Stimulated activated CD4-positive, alpha-beta T cell treated with anti-CD3 and anti-CD28 coated beads, TNF-alpha, amount 100 ng/mL, for 1 hour (primary cell): ENCODE measurements at places on chromosomes 5 and 9.

- DNase-seq, result no peak
Measured at GRCh38 chr5:38467353-38468040, 88.9 kb downstream of the LIFR start.

- no peak for DNase-seq
Measured at GRCh38 chr5:160197341-160198144, 31.8 kb upstream of the FABP6 start.

- DNase-seq, result no peak
Measured at GRCh38 chr5:65204966-65205365, 276.8 kb downstream of the ADAMTS6 start.

GRCh38 chr9:129489838-129490582, 130.9 kb downstream of the C9orf50 start:
- no peak for DNase-seq

GRCh38 chr5:76604838-76605237, 18.4 kb downstream of the F2RL2 start:
- DNase-seq, result no peak

DNA sequence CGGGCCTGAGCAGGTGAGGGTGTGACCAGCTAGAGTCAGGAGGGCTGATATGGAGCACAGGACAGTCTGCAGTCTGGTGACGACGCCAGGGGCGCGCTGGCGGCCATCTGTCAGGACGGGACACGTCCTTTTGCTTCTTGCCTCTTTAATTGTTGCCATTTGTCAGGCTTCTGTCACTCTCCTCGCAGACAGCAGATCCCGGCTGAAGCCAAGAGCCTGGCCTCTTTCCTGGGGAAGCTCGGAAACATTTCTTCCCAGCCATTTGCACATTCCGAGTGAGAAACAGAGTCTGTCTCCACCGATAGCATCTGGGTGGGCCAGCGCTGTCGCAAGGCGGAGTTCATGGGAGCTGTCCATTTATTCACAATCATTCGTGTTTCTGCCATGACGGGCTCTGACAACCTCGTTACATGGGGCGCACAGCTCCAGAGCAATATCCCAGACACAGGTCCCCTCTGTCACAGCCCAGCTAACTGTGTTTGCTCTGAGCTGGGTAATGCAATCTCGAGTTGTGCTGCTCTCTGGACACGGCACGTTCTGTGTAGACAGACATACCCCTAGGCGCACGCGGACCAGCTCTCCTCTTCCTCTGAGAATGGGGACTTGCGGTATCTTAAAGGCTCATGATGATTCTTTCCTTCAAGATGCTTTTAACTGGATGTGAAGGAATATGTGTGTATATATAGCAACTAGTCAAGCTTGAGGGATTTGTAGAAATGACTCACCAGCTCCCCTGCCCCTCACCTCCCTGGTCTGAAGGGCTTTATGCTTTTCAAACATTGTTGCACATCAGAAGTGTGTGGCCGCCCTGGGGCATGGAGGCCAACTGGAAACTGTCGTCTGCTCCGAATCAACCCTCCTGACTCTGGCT, 105.3 kb upstream of the FCN2 start:
- no peak for DNase-seq

GRCh38 chr5:140996060-140996459, 29.8 kb downstream of the PCDHAC2 start:
- DNase-seq, result no peak

GRCh38 chr9:78542491-78543181, 245.7 kb downstream of the PSAT1 start:
- DNase-seq, result no peak

DNA sequence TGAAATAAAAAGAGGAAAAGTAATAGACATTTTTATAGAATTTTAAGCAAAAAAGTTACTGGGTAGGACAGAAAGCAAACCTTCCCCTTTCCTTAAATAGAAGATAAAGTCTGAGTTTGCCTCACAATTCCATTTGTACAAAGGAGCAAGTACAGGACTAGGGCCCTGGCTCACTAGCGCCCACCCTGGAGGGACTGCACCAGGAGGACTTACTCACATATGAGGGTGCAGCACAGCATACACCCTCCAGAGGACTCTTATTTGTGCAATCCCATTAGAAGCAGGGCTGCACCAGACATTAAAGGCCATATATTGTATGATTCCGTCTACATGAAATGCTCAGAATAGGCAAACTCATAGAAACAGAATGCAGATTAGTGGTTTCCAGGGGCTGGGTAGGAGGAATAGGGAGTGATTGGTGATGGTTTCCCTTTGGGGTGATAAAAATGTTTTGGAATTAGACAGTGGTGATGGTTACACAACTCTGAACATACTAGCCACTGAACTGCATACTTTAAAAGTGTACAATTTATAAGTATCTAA, 4.5 kb downstream of the REEP5 start:
- DNase-seq, result no peak

GRCh38 chr9:36443581-36443980, 43.5 kb upstream of the RNF38 start:
- DNase-seq, result no peak

DNA sequence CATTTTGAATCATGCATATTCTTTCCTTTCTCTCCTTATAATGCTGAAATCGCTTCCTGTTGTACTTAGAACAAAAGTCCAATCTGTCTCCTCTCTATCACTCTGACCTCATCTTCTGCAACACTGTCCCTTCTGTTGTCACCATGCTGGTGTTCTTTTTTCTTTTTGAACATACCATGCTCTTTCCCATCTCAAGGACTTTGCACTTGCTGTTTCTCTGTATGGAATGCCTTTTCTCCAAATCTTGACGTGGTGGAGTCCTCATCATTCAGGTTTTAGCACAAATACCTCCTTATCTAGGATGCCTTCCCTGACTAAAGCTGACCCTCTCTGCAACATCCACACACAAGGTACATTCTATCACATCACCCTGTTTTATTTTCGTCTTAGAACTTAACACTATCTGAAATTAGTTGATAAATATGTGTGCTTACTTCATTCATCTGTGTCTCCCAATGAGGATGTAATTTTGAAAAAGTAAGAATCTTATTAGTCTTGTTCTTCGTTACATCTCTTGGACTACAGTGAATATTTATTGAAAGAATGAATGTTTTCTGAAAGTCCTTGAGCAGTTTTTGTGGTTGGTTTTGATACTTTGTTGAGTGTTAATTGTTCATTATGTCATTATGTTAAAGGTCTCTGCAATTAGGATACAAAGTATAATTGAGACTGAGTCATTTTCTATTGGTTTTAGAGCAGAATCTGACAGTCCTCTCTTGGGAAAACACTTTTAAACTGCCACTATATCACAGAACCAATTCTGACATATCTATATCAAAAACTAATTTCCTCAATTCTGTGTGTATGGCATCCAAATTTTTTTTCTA, 145.3 kb upstream of the RASA1 start:
- no peak for DNase-seq

GRCh38 chr5:59661311-59661710, 232.2 kb downstream of the PDE4D start:
- DNase-seq, result no peak

GRCh38 chr5:137486707-137487106, 12.4 kb downstream of the SPOCK1 start:
- no peak for DNase-seq

DNA sequence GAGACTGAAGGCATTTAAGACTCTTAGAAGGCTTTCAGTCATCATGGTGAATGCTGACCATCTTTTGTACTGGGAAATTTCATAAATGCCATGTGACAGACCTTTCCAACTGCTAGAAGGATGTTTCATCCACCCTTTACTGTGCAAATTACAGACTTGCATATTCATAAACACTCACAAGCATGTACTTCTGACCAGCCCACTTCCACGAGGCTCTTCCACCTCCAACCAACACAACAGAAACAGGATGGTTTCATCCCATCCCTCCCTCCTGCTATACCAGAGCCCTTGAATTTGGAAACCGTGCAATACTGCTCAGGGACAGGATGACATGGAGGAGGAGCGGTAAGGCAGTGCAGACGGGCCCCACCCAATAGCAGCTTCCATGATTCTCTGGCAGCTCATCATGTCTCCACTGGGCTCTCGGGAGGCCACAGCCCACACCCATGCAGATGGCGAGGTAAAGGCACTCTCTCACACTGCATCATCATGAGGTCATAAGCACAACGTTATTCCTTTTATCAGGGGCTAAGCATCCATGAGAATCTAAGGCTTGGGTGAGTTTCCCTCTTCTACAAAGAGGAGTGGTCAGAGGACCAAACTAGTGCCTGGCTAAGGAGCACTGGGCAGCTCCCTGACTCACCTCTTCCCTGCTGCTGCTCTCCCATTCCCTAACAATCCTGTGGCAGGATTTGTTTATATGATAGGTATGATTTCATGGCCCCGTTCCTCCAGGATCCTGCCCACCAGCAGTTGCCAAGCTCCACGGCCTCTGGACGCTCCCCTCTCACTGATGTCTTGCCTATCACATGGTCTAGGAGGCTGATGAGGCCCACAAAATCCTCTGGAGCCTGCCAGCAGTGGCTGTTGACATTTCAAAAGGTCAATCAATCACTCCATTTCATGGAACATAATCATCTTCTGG, 94.4 kb upstream of the FSTL4 start:
- no peak for DNase-seq
